ENCODE measurements at places on chromosomes 7 and 10.

GRCh38 chr10:19096501-19097073 lies 48.0 kb downstream of the MALRD1 start:
- DNase-seq, result no peak

- no peak for DNase-seq
Measured at GRCh38 chr7:102101111-102101551, 185.5 kb upstream of the SH2B2 start.

GRCh38 chr10:124283215-124283948 lies 135.3 kb downstream of the OAT start:
- no peak for DNase-seq

- no peak for DNase-seq
Measured at GRCh38 chr10:51010977-51011376, 63.3 kb upstream of the PRKG1 start.

GRCh38 chr7:155963771-155964195 lies 151.5 kb upstream of the SHH start:
- no peak for DNase-seq

DNA sequence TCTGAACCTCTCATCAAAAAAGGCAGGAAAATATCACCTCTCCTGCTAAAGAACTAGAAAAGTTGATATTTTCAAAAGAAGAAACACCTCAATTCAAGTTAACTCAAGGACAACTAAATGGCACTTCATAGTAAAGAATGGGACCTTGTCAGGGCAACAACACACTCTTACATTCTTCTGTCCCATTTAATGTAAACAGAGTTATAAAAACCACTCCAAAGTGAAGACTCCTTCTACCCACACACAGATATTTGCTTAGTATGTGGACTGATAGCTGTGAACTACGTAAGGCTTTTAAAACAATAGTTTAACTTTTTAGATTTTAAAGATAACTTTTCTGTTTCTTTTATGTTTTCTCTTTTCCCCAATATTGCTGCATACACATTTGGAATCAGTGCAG lies 118.3 kb downstream of the ZNF37A start:
- DNase-seq, result no peak

GRCh38 chr7:22082553-22082885 lies 136.8 kb upstream of the CDCA7L start:
- DNase-seq, result no peak

DNA sequence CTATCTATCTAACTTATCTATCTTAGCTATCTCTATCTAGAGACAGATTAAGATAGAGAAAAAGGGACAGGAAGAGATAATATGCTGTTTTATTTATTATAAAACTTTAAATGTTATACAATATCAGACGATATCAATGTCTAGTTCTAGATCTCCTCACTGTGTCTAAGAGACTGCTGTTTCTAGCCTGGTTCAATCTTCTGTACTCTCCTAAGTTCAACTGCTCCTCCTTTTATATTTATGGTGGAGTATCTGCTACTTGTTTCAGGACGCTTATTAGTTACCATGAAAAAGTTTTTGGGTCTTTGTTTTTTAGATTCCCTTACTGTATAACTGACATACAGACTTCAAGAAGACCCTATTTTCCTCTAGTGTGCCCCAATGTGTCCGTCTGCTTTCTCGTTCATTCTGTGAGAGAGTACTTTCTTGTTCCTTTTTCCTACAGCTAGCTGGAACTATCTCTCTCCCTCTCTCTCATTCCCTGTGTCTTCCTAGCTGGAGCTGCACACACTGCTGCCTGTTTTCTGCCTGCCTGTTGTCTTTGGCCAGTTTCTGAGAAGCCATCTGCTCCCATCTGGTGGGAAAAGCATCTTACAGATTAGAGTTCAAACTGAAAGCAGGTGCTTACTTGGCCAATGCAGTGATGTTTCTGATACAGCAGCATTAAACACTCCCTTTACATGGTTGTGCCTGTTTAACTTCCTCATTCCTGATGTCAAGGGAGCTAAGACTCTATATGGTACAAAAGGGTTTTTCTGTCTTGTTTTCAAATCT lies 49.4 kb upstream of the ARL4A start:
- DNase-seq, result peak; percentile 63

GRCh38 chr10:44962870-44963738 lies 3.5 kb downstream of the RASSF4 start:
- DNase-seq, result no peak

- no peak for DNase-seq
Measured at GRCh38 chr10:2011106-2011716, 273.9 kb upstream of the ADARB2 start.

All from foreskin fibroblast (primary cell).